Activated CD4-positive, alpha-beta T cell treated with anti-CD3 and anti-CD28 coated beads, Interleukin-2, amount 50 U/mL, for 16 hours (primary cell): ENCODE measurements at places on chromosomes 7 and 10.

- DNase-seq = peak; percentile 51
These were observed 45.6 kb downstream of the SMURF1 start for GRCh38 chr7:99098286-99098823.

- no peak for DNase-seq
These were observed 4.2 kb downstream of the PARP12 start for GRCh38 chr7:140058517-140058916.

GRCh38 chr7:25427721-25428120, 199.4 kb upstream of the NPVF start:
- no peak for DNase-seq

- no peak for DNase-seq
These were observed 39.4 kb downstream of the VIPR2 start for GRCh38 chr7:159105066-159105780.

GRCh38 chr10:71549766-71550533, 153.2 kb downstream of the CDH23 start:
- DNase-seq = no peak

DNA sequence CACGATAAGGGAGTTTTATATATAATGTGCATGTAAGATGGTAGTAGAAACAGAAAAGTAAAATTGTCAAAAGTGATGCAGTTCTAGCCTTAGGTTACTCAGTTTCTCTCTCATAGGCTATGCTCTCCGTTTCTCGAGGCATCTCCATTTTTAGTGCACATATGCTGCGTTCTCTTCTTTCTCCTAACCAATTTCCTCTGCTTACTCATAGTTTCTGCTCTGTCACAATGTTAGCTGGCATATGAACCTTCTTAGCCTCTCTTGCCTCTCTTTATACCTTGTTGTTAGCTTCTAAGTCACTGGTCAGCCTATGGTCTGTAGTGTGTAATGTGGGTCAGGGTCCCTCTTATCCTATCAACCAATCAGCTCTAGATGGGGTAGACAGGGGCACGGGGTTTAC, 280.6 kb upstream of the ETV1 start:
- no peak for DNase-seq

DNA sequence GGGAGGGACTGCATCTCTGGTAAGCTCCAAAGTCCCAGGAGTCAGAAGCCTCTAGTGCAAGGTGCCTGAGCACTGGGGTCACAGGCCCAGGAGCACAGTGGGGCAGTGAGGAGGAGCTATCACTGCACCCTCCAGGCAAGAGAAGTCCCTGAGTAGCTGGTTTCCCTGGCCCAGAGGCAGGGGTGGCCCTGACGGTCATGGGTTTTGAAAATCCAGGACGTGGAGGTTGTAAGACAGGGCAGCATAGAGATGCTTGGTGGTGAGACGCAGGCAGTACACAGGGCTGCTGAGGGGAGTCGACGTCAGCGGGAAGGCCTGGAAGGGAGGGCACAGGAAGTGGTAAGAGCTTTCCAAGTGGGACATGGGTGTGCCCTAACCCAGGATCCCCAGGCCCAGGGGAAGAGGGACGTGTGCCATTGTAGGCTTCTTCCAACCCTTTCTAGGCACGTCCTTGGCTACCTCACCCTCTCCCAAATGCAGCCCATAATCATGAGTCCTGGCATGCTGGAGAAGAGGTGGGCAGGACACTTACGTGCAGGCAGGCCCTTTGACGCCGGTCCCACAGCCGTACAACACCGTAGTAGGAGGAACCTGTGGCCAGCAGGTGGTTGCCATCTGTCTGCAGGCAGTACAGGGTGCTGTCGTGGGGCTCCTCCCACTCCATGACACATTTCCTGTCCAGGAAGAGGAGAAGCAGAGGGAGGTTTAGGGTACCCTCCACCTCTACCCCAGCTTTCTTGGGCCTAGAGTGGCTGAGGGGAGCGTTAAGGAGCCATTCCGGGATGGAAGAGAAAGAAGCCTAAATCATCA, 23.2 kb downstream of the DPCD start:
- DNase-seq = peak; percentile 14

DNA sequence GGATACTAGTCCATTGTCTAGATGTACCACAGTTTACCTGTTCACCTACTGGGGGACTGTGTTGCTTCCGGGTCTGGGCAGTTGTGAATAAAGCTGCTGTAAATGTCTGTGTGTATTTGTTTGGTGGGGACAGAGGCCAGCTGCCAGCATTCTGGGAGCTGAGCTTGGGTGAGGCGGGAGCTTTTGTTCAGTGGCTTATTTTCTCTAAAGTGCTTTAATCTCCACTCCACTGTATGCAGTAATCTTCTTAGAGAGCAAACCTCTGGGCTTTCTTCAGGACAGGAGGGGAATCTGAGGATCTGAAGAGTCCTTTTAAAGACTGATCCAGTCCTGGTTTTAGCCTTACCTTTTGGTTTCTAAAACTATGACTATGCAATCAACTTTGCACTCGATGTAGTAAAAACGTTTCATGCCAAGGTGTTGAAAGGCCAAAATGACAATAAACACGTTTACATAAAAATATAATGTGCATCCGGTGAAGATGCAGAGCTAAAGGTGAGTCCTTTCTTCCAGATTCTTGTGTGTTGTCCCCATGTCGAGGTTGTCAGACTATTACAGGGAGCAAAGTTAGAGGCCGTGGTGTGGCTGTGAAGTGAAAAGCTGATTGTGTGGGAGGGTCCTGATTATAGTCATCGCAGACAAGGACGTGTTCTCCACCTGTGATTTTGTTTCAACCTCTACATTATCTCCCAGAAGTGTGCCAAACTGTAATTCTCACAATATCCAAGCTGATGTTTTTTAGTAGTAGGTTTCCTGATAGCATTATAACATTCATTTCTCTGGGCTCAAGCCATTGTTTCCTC, 279.8 kb downstream of the CAMK1D start:
- no peak for DNase-seq

- DNase-seq = no peak
These were observed 11.2 kb upstream of the THSD7A start for GRCh38 chr7:11843113-11843765.

DNA sequence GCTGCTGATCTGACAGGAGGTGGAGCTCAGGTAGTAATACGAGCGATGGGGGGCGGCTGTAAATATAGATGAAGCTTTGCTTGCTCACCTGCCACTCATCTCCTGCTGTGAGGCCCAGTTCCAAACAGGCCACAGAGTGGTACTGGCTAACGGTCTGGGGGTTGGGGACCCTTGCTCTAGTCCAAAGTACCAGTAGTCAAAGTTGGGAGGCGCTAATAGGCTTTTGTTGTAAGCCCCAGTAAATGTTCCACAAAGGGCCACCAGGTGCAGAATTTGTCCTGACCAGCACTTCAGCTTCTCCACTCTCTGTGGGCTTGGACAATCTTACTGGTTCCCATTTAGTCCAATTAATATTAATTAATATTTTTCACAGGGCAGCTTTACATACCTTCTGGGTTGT, 206.6 kb downstream of the ACTR3B start:
- DNase-seq = no peak

DNA sequence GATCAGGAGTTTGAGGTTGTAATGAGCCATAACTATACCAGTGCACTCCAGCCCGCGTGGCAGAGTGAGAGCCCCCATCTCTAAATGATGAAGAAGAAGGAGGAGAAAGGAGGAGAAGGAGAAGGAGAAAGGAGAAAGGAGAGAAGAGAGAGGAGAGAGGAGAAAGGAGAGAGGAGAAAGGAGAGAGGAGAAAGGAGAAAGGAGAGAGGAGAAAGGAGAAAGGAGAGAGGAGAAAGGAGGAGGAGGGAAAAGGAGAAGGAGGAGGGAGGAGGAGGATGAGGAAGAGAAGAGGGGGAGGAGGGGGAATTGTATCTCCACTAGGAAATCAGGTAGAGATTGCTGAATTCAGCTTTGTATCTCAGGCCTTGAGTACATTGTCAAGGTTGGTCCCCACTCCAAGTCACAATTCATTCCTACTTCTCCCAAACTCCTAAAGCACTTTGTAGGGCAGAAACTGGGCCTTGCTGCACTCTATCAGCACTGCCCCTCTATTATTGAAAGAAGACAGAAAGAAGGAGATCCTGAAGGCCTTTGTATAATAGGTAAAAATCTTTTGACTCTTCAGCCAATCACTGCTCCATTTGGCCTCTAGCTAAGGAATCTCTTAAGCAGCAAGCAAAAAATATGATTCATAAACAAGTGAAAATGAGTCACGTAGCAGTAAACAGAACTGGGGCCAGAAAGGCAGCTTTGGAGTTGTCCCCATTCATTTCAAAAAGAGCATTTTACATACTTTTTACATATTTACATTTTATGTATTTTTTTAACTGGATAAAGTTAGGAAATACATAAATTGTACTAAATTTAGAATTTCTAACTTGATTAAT, 178.0 kb downstream of the IMMP2L start:
- no peak for DNase-seq

GRCh38 chr7:14236834-14237233, 247.4 kb upstream of the ETV1 start:
- DNase-seq = no peak

DNA sequence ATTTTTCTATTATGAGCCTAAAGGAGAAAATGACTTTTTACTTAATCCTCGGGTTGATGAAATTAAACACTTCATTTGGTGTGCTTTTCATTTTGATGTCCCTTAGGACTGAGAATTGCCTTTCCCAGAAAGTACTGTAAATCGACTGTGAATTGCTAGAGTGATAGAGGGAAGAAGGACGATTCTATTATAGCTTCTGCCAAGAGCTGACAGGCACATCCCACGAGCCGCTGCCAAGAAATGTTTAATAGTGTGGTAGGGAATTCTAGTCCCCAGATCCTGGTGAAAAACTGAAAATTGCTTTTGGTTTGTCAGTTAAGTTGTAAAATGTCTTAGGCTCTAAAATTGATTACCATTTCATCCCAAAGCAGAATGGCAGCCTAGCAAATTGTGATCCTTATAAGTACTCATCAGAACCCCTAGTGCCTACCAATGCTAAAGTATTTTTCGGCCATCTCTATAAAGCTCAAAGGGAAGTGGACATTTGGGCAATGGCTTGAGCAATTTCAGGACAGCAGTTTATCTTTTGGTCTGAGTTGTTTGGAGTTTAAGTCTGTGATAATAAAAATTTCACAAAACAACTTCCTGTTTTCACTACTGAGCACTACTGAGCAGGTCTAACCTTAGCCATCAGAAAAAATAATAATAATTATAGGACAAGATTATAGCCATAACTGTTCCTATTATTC, 44.6 kb upstream of the HYCC1 start:
- no peak for DNase-seq

DNA sequence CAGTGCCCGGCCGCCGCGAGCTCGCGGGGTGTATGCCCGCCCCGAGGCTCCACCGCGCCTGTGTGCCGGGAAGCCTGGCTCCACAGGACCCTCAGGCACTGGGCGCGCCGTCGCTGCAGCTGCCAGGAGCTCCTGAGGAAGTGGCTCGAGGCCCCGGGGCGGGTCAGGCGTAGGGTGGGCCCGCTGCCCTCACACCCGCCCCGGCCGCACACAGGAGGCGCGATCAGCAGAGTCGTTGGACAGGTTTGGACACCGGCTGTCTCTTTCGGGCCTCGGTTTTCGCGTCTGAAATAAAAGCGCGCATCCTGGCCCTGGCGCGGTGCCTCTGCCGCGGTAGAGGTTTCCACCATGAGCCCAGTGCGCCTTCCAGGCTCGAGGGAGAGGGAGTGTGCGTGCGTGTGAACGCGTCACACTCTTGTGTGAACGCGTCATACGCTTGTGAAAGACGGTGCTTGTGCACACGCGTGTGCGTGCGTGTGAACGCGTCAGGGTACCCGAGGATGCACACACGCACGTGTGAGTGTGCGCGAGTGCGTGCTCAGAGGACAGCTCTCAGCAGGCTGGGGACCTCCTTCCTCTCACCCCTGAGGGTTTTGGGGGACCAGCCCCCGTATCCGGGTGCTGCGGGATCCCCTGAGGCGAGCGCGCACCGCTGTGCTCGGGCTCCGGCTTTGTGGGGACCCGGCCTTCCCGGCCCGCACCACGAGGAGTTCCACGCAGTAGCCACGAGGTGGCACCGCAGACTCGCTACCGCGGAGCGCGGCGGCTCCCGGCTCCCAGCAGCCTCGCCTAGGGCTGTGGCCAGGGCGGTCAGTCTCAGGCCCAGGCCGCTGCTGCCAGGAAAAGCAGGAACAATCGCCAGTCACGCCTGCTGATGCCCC, 83.8 kb downstream of the BMS1 start:
- DNase-seq = peak; percentile 62

- DNase-seq = peak; percentile 0
These were observed 669.8 kb upstream of the POT1 start for GRCh38 chr7:125599387-125599786.

DNA sequence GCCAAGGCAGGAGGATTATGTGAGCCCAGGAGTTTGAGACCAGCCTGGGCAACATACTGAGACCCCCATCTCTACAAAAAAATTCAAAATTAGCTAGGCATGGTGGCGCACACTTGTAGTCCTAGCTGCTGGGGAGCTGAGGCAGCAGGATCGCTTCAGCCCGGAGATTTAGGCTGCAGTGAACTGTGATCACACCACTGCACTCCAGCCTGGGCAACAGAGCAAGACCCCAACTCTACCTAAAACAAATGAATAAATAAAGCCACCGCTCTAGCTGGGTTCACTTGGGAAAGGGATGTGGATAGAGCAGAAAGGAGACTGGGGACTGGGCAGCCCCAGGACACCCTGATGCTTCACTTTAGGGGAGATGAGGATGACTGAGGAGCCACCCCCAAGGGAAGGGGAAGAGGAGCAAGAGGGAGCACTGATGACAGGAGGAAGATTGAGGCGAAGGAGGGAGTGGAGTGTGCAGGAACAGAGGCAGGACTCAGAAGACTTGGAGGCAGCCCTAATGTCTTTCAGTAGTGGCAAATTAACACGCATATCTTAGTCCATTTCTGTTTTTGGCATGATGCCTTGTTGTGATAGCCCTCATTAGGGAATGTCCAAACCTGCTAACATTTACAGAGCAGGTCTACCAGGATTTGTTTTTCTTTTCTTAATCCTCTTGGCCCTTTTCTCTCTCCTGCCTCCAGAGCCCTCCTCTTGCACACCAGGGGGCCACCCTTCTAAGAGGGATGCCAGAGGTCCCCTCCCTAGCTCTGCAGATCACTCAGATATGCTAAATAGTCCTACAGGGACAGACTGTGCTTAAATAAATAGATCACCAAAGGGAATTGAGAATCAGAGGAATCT, 88.3 kb downstream of the C10orf105 start:
- DNase-seq = no peak

- DNase-seq = no peak
These were observed 70.0 kb downstream of the SLC25A40 start for GRCh38 chr7:87806150-87806549.

DNA sequence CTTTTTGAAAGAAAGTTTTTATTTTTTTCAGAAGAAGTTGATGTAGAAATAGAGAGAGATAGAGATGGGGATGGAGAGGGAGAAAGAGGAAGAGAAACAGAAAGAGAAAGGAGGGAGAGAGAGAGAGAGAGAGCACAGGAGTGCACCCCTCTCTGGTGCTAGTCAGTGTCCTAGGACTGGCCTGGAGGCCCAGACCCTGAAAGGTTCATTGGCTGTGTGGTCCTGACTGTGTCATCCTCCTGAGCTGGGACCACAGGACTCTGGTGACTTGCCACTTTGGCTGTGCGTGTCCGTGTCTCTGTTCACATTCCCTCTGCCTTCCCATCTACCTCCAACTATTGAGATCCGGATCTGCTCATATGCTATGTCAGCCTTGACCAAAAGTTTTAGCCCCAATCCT, 62.1 kb upstream of the SHH start:
- no peak for DNase-seq

GRCh38 chr10:102243309-102243708, 2.0 kb upstream of the PITX3 start:
- DNase-seq = no peak

- no peak for DNase-seq
These were observed 518.4 kb upstream of the FOXK1 start for GRCh38 chr7:4163565-4164203.

- DNase-seq = no peak
These were observed 91.6 kb downstream of the MYOF start for GRCh38 chr10:93390306-93391090.

- no peak for DNase-seq
These were observed 148.2 kb upstream of the WNT16 start for GRCh38 chr7:121180436-121181063.

GRCh38 chr7:111103136-111103535, 12.2 kb downstream of the LRRN3 start:
- no peak for DNase-seq
